DMS 273 treated with DMSO at 0.1 percent for 48 hours (cell line): ENCODE measurements at places on chromosomes 7 and 10.

DNA sequence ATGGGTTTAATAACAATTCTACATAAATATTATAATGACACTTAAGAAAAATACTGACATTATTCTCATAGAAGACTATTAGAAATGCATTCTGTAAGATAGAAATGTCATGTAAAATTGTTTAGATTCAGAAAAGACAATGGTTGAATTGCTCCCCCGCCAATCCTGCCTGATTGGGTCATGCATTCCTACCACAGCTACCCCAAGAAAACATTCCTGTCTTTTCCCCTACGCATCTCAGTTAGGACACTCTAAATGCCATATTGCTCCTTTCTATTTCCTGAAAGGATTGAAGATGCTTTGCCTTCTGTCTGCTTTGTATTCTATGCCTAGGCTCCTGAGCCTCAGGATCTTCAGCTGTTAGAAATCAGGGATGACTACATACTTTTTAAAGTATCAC, 109.4 kb downstream of the DGKB start:
- no peak for DNase-seq

DNA sequence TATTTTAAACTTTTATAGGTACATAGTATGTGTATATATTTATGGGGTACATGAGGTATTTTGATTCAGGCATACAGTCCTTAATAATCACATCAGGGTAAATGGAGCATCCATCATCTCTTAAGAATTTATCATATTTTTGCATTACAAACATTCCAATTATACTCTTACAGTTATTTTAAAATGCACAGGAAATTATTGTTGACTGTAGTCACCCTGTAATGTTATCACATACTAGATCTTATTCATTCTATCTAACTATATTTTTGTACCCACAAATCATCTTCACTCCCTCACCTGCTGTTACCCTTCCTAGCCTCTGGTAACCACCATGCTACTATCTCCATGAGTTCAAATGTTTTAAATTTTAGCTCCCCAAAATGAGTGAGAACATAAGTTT, 56.3 kb upstream of the FAM3C start:
- DNase-seq, result no peak

GRCh38 chr7:50868426-50869100, 85.9 kb upstream of the GRB10 start:
- no peak for DNase-seq

- DNase-seq, result no peak
Observed at GRCh38 chr7:66460921-66461361, 167.7 kb upstream of the KCTD7 start.

GRCh38 chr7:112538726-112539255, 58.0 kb downstream of the LSMEM1 start:
- no peak for DNase-seq

DNA sequence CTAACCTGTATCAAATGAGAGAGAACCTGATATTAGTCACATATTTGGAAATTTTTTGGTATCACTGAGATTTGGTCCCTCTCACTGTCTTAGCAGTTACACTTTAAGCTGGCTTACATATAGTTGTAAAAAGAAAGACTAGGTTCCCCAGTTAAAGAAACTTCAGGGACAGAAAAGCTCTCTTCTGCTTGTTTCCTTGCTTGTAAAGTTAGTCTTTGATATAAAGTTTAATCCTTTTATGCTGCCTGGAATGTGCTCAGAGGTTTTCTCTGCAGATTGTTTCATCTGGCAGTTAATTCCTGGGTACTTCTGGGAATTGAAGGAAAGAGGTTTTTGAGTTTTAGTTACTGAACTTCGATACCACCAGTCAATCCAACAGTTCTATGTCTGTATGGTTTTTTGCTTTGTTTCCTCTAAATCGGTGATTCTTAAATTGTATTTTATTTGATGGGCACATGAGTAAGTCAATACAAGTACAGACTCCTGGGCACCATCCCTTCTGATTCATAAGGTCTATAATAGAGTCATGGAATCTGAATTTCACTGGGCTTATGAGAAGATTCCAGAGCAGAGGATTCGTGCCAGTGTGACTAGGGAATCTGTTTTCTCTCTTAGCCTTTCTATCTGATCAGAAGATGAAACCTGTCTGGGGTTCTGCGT, 1080.9 kb upstream of the C7orf33 start:
- DNase-seq, result no peak

DNA sequence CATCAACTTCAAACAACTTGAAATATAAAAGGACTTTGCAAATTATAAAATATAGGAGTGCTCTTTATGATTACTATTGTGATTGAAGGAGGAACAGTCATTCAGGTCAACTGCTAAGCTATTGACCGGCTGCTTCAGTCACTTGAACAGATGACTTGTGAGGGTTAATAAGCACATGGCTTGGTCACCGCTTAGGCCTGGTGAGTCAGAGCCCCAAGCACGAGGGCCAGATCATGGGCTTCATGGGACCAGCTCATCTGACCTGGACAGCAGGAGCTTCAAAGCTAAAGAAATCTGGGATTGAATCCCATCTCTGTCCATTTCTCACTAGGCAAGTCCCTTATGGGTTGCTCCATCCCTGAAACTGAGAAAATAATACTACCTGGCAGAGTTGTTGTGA, 60.4 kb upstream of the ADO start:
- DNase-seq, result no peak

DNA sequence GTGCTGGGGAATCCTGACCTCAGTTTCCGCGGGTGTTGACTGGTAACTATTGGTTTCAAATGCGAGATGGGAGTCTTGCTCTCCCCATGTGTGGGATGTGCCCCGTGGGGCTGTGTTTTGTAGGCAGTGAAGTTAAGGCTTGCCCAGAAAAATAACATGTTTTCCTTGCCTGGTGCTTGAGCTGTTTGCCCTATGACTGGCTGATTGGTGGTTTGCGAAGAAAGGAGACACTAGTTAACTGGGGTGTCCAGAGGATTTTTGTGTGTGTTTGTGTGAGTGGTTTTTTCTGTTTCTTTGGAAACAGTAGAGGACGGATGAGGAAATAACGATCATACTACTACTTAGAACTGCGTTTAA, 61.9 kb downstream of the CREB5 start:
- DNase-seq, result no peak

DNA sequence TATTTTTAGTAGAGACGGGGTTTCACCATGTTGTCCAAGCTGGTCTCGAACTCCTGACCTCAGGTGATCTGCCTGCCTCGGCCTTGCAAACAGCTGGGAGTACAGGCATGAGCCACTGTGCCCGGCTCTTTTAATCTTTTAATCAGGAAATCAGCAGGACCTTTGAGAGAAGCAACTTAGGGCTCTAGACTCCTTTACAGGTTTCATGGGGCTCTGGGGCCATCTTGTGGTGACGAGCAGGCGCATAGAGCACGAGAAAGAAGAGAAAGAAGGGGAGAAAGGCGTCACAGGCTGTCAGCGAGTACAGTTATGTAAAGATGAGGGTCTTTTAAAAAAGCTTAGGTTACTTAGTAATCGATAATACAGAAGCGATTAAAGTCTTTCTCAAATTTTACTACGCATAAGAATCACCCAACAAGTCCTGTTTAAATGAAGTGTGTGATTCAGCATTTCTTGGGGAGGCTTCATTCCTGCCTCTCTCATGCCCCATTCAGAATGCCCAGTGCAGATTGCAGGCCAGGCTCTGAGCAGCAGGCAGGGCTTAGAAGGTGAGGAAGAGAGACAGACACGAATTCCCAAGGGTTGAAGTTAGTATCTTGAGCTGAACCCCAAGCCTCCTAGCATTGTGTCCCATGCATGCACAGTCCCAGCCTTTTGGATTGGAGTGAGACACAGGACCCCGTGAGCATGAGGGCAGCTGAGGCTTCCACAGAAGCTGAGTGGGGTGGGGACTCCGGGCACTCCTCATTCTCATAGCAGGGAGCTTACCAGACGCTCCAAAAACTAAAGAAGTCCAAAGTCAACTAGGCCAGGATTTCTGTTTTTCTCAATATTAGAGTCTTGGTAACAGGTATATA, 23.6 kb upstream of the PFKP start:
- no peak for DNase-seq

DNA sequence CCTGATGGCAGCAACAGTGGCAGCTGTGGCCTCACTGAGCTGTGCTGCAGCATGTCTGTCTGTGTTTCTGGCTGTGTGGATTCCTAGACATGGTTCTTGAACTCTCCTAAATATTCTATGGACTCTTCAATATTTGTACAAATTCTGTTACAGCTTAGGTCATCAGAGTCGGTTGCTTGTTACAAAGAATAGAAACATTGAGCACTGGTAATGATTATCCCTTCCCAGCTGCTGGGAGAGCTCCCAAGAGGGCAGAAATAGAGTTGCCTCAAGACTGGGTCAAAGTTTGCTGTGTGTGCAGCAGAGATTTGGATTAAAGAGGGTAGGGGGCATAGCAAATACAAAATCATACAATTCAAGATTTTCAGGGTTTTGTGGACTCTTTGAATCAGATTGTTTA, 337.1 kb upstream of the AKR1E2 start:
- no peak for DNase-seq

DNA sequence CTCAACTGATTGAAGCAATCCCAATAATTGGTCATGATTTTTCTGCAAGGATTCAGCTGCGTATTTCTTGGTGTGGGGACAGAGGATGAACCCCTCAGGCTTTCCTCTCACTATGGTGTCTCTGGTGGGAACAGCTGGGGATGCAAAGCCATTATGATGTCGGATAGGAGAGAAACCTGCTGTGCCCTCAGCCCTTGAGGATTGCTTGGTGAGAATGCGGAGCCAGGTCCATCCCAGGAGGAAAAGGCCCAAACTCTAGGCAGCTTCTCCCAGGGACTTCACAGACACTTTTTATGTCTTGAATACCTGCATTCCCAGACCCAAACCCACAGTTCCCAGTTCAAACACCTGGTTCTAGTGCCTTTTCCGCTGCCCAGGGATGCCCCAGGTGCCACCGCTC, 302.0 kb downstream of the WDR37 start:
- no peak for DNase-seq

DNA sequence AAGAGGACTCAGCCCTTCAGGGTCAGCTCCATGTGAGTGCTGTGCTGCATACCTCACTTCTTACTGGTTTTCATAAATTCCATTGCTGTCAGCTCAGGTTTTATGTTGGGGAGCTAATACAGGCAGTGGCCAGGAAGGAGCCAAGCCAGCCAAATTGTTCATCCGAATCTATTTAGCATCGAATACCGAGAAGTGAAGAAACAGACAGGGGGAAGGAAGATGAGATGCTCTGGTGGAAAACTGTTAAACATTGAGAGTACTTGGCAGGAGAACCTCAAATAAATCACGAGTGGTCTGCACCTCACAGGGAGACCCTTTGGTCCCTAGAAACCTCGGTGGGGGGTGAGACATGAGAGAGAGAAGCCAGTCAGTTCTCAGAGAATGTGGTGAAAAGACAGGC, 196.0 kb upstream of the TMEM72 start:
- DNase-seq, result no peak

- DNase-seq, result no peak
Observed at GRCh38 chr7:143733876-143734275, 23.6 kb downstream of the CTAGE6 start.

DNA sequence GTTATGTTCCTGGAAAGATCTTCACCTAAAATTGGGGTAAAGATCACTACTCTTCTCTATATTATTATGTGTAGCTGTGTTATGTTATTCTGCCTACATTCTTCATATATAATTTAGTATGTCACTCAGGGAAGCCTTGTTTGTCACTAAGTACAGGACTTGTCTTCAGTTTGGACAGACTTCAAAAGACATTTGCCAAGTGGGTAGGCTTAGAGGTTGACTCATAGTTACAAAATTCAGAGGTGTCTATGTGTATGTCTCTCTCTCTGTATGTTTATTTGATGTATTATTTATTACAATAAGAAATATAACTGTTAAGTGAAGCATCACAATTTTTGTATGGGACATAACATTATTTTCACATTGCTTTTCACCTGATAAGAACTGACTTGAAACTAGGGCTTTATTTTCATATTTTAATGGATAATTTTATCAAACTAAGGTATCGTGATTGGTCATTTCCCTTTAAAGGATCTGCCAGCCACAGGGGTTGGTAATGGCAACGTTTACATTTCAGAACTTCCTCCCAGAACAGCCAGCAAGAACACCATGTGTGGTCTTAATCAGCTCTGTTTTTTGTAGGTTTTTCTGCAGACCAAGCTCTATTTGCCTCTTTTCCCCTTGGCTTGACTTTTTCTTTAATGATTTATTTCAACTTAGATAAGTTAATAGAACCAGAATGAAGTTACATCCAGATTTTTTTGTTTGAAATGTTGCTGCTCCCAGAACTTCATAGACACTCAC, 262.1 kb upstream of the CACNA2D1 start:
- no peak for DNase-seq

DNA sequence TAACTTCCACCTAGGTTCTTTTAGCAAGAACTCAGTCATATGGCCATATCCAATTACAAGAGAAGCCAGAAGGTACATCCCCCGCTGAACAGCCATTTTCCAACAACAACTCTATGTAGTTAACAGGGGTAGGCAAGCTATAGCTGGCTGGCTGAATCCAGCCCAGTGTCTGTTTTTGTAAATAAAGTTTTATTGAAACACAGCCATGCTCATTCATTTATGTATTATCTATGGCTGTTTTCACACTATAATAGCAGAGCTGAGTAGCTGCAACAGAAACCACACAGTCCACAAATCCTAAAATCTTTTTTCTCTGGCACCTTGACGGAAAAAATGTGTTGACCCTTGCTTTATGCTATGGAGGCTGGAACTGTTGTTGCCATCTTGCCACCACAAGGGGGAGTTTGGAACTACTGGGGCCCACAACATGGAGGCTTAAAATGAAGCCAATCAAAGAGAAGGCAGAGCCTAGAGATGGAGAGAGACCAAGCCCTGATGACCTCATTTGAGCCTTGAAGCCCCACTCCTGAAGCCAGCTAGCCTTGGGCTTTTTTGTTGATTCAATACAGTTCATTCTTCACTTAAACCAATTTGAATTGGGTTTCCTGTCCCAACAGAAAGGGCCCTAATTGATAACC, 33.3 kb upstream of the XPNPEP1 start:
- DNase-seq, result peak; percentile 26

DNA sequence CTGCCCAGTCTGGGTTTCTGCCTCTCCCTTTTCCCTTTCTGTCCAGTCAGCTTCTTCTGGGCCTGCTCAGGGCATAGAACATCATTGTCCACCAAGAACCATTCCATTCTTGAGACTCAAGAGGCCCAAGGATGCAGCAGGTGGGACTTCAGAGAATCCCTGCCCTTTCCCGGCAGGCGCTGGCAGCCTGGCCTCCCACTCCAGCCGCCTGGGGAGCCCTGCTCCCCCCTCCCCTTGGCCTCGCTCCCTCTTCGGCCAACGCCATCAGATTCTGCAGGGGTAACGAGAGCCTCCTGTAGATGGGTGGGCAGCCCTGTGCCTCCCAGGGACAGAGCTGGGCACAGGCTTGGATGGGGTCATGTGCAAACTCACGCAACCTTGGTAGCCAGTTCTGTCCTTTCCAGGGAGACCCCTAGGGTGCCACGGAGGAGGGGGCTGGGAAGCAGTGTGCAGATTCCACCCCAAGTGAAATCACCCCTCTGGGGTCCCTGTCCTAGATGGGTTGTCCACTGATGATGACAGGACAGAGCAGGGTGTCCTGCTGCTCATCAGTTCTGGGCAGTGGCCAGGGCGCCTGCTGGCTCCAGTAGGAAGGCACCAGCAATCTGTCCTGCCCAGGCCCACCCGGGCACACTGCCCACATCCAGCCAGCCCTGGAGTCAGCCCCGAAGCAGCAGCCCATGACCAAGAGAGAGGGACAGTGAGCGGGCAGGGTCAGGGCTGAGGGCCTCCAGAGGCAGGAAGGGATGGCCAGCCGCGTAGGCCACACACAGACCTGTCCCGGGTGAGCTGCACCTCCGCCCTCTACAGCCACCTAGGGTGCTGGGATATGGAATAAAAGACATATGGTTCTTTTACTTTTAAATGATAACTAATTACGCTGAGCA, 47.7 kb downstream of the RASGEF1A start:
- DNase-seq, result no peak
